ENCODE measurements at places on chromosomes 2 and 18.

- no peak for DNase-seq
Observed at GRCh38 chr2:7026742-7027141, 109.5 kb downstream of the RNF144A start.

- DNase-seq = no peak
Observed at GRCh38 chr2:235754357-235755207, 260.7 kb downstream of the AGAP1 start.

DNA sequence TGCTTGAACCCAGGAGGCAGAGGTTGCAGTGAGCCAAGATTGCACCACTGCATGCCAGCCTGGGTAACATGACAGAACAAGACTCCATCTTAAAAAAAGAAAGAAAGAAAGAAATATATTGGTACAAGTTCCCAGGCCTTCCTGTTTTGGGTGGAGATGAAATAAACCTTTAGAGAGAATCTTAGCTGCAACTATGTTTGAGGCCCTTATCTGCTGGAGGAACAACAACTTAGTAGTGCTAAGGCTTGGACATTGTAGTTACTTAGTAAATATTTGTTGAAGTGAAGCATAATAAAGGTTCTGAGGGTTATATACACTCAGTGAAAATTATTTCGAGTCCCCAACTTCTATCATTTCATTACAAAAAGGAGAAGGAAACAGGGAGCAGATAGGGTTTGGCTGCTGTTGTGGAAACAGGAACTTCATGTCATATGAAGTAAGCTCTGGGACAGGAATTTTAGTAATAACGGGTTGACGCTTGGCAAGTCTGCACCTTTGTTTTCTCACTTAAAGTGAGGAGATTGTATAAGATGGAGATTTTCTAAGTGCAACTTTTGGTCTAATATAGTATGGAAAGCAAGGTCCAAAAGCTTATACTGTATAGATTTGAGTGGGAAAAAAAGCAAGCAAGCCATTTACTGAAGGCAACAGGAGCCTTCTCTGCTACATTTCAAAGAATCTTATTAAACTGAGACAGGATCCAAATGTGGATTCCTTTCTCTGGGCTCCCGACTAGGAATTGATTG, 40.0 kb upstream of the AGPS start:
- DNase-seq = no peak

DNA sequence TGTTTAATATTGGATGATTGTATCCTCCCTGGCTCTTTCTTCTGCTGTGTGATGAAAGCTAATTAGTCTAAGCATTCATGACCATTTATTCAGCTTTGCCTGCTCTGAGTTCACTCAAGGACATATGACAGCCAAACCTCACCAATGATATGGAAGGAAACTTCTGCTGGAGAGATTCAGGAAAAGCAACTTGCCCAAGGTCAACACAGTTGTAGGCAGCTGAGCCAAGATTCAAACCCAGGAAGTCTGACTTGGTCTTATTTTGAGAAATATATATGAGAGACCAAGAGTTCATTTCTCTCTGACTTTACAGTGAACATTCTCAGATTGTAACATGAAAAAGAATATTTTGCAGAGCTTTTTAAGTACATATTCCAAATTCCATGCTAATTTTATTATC, 1588.5 kb upstream of the PIK3C3 start:
- no peak for DNase-seq
